ENCODE measurements at places on chromosomes 5 and 9.
A peak's percentile ranks its signal among the peaks of the same experiment; 100 is the strongest.

- DNase-seq, result no peak
These were observed 477.1 kb downstream of the AGTPBP1 start for GRCh38 chr9:85264695-85265094.

DNA sequence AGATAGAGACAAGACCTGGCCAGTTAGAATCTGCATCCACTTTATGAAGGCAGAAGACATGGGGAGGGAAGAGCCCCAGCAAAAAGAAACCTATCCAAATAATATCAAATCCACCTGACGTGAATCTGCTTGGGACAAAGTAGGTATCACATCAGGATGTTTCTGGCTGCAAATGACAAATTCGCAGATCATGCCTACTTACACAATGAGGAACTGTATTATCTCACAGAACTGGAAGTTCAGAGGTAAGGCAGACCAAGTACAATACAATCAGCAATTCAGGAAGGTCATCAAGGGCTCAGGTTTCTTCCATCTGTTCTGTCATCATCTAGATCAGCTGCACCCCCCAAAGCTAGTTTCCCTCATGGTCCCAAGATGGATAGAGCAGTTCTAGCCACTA lies 13.2 kb upstream of the NR4A3 start:
- no peak for DNase-seq

- no peak for DNase-seq
These were observed 525.5 kb downstream of the NR2F1-AS1 start for GRCh38 chr5:93055561-93055960.

DNA sequence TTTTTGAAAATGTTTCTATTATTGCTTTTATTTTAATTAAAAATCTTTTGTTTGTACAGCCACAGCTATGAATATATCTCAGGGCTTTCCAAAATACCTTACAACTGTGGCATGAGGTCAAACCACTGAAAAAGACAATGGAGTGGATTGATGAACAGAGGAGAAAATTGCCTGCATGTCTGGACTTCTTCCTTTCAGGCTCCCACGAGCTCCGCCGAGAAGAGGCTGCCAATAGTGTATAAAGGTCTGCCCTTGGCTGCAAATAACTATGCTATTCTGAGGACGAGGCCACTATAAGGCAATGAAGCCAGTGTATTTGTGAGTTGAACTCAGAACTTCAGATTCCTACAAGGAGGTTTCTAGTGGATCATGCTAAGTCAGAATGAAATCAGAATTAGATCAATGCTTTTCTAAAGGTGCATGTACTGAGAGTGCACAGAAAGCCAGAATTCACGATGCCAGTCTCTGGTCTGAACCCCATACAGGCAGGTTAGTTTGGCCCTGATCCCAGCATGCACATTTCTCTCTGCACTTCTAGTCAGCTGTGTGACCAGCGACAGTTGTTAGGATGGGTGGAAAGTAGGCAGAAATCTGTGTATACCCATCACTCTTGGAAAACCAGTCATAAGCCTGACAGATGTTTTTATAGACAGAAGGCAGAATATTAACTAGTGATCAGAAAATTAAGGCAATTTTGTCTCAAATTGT lies 42.7 kb upstream of the PLPP1 start:
- DNase-seq, result no peak

- DNase-seq, result no peak
These were observed 65.0 kb downstream of the ROR2 start for GRCh38 chr9:91884696-91885687.

- peak; percentile 57 for DNase-seq
These were observed 754 bp downstream of the DCAF12 start for GRCh38 chr9:34125681-34126206.

GRCh38 chr5:106874974-106875373 lies 795.8 kb downstream of the EFNA5 start:
- no peak for DNase-seq

- no peak for DNase-seq
These were observed 67.2 kb upstream of the PANK3 start for GRCh38 chr5:168646335-168646734.

DNA sequence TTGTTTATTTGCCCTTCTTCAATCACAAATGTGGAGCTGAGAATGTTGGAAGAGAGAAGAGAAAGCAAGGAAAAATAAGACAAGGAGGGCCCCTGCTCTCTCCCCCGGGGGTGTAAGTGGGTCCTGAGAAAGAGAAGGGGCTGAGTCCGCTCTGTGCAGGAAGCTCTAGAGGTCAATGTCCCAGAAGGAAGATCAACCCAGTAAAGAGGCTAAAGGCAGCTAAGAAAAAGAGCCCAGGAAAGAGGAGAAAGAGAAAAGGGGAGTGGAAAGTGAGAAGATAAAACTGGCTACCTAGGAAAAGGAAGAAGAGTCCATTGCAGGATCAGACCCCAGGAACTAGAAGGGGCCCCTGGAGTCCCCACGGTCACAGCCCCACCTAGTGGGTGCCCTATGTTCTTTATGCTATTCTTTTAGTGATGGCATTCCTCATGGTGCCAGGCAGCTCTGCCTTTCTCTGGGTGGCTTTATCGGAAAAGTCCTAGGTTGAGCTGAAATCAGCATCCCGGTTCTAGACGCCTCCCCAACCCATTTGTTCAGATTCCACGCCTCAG lies 583.4 kb downstream of the ACTL7B start:
- DNase-seq, result peak; percentile 40

GRCh38 chr5:956941-957747 lies 51.5 kb upstream of the NKD2 start:
- DNase-seq, result peak; percentile 28

GRCh38 chr9:5838884-5839571 lies 6.1 kb upstream of the ERMP1 start:
- no peak for DNase-seq

DNA sequence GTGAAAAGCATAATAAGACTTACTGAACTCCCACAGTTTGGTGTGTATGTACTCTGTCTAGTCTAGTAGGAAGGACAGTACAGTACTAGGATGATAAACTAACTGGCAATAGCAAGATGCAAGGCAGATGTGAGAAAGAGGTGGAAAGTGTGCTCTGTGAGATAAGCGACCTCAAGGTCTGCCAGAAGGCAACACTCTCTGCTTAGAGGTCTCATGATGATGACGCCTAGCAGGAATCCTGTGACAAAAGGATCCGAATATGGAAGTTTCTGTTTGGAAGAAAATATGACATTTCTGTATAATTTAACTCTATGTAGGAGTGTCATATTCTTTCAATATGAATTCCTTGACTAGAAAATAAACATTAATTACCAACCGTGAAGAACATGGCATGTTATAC lies 112.2 kb downstream of the PLPPR1 start:
- no peak for DNase-seq

DNA sequence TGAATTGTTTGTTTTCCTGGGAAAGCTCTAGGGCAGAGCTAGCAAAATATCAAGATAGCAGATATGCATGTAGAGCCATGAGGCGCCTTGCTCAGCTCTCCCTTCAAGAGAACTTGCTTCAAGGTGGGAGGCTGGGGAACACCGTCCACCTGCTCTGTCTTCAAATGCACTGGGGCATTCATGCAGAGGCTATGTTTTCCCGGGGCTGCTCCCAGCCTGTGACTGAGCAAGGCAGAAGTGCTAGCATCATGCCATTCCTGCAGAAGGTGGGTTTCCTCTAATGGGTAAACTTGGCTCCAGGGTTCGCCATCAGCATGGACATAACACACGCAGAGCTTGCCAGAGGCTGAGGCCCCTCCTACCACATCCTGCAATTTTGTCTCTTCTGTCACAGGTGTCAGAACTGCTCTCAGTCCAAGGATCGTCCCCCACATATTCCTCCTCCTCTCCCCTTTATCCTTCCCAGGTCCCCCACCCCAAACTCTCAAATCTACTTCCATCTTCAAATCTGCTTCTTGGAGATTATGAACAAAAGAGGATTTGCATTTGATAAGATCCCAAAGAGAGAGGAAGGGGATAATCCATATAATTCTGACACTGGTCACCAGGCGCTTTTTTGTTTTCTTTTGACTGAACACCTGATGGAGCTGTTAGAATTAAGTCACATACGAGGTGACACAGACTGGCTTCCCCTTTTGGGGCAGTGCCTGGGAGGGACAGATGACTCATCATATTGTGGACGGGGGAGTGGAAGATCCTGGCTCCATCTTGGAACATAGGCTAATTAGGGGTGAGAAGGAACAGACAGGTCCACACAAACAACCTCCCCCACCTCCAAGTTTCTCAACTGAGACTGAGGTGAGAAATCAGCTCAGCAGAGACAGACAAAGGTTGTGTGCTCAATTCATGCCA lies 85.0 kb upstream of the TAF11L2 start:
- DNase-seq, result no peak

DNA sequence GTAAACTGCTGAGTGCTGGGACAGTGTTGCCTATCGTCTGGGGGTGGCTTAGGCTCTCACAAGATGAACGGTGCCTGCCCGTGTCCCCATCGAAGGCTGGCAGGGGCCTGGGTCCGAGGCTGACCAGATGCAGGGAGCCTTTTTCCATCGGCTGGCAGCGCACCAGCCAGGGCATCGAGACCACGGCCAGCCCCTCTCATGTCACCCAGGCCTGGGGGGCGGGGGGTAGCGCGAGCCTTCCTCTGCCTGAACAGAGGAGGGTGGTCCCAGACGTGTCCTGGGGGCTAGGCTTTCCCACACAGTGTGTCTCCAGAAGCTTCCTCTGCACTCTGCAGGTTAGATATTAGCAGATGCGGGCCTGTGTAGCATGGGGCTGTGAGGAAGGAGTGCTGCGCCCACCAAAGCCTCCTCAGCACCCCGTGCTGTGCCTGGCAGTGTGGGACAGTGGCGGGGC lies 17.3 kb downstream of the FGD3 start:
- DNase-seq, result no peak

- no peak for DNase-seq
These were observed 17.6 kb upstream of the TARS1 start for GRCh38 chr5:33423018-33423630.

GRCh38 chr9:75229605-75230332 lies 141.5 kb downstream of the OSTF1 start:
- DNase-seq, result no peak

- no peak for DNase-seq
These were observed 675.2 kb downstream of the ACTL7B start for GRCh38 chr9:108180541-108180940.
